NCI-H510A treated with DMSO at 0.1 percent for 48 hours (cell line): ENCODE measurements at places on chromosomes 7 and 10.

- DNase-seq = peak; percentile 13
Measured at GRCh38 chr7:30450983-30451497, 27.5 kb downstream of the NOD1 start.

DNA sequence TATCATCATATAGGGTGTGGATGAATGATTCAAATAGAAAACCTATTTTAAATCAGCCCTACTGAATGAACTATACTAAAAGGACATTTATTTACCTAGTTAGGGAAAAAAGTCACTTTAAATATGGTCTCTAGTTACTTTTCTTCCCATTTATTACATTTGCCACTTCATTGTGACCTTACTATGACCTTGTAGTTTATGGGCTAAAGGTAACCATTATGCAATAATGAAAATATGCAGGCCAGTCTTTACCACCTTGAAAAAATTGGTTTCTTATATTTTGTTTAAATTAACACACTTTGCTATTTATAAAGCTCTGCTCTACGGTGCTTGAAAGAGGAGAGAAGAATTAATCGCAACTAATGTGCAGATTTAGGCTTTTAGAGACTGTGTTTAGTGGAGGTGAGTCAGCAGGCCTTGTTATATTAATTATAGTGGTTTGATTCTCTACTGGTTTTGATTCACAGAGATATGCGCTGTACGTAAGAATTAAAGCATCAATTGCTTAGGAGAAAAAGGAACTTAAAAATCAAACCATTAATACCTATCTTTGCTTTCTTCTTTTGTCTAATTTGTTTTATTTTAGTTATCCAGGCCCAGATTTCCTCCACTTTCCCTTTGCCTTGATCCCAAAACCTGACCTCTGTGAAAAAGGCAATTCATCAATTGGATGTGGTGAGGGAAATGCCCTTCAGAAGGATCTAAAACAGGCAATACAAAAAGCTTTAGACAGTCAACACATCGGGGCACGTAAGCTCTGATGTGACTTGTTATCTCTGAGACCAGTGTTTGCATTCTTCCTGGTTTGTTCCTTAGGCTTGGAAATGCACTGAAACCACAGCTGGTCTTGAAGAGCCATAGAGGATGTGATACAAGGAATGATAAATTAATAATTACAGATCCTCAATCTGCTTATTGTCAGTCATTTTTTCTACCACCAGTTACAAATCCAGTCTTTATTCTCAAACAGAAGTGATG lies 141.2 kb upstream of the HDAC9 start:
- no peak for DNase-seq

GRCh38 chr10:3136336-3136735 lies 36.2 kb downstream of the PITRM1 start:
- no peak for DNase-seq

DNA sequence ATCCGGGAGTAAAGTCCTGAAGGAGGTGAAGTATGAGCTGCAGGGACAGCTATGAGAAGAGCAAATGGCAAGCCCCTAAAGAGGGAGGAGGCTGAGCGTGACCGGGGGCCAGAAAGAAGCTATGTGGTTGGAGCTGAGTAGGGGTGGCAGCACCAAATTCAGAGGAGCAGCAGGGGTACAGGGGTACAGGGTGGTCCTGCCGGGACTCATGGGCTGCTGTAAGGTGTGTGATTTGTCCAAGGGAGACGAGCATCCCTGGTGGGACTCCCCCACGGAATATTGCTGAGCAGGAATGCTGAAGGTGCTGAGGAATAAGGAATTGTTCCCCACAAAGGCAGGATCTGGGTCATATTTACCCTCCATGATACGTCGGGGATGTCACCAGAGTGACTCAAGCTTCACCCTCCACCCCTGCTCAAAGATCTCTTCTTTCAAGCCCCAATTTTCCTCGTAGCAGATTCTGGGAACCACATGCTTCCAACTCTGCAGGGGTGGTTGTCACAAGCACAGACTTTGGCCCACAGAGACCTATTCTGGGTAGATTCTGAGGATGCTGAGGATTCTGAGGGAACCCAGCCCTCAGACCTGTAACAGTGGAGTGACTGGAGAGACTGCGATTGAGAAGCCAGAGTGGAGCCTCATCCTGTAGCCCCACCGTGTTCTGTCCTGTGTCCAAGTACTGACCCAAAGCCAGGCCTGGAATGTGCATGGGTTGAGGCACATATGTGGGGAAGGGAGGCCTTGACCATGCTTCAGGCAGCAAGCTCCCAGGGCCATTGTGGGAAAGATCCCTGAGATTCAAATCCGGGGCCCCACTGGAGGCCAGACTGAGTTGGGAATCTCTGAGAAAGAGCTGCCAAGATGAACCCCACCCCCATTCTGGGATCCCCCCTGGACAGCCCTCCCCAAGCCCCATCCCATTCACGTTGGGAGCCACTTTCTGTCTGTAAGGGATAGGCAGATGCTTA lies 4.2 kb downstream of the SFTPD start:
- DNase-seq = no peak
